ENCODE measurements at places on chromosomes 13 and 19. TPM values are rescaled to one million over a fixed set of nuclear protein-coding genes. Genes with fewer than 3 reads are reported as not detected.
A peak's percentile ranks its signal among the peaks of the same experiment; 100 is the strongest.

DNA sequence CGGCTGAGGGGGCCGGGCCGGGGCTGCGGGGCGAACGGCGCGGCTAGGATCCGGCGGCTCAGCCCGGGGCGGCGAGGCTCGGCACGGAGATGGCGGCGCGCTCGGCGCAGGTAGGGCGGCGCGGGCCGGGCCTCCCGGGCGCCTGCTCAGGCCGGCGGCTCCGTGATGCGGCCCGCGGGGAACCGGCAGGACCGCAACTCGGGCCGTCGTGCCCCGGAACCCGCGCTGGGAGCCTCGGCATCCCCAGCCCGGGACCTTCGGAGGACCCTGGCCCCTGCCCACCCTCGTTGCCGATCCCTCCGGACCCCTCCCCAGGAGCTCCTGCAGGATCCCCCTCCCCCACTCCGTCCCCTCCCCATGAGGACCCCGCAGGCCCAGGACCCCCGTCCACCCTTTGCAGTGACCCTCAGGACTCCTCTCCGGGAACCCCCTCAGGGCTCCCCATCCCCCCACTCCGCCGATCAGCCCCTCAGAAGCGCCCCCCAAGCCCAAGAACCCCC, 304 bp downstream of the EVI5L start:
- H3K27ac ChIP-seq = no peak overlapping the region
- H3K36me3 ChIP-seq = no peaks in the 10 kb centered on the region
- H3K4me1 ChIP-seq = peaks cover 30% of the 10 kb centered on the region
- peak overlapping the region; percentile 74 for H3K4me3 ChIP-seq
- DNase-seq = no peak
- H3K27me3 ChIP-seq = peaks cover 12% of the 10 kb centered on the region

DNA sequence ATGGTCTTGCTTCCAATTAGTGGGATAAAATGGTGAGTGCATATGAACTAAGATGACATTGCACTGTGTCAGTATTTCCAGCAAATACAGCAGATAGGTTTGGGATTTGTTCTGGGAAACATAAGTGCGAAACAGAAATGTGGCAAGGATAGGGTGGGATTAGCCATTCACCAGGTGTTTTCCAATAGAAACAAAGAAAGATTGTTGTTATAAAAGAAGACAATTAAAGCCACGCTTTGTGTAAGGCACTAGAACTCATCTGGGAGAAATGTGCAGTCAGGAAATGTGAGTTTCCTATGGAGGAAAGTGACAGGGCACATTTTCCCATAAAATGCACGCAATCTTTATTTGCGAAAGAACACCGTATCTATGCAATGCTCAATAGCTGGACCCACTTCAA, 1547.8 kb downstream of the EFNB2 start:
- peaks cover 17% of the 10 kb centered on the region for H3K4me1 ChIP-seq
- no peak for DNase-seq
- H3K27ac ChIP-seq = no peak overlapping the region
- H3K27me3 ChIP-seq = no peaks in the 10 kb centered on the region

DNA sequence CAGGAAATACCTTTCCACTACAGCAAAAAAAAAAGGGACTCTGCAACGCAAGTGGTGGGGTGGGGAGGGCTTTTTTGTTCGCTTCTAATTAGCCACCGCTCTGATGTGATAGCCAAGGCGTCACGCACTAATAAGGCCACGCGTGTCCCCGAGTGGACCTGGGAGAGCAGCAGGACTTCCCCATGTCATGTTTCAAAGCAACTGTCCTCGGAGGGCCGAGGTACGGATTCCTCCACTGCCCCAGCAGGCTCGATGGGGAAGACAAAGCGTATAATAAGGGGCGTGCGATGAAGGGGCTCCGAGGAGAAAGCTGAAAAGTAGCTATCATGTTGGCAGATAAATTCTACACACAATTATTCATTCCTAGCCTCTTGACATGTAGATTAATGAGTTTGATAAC, 179.7 kb upstream of the ZNF507 start:
- no peaks in the 10 kb centered on the region for H3K27me3 ChIP-seq
- no peak overlapping the region for H3K27ac ChIP-seq
- no peaks in the 10 kb centered on the region for H3K36me3 ChIP-seq
- peak; percentile 75 for DNase-seq
- no peak overlapping the region for H3K4me3 ChIP-seq

DNA sequence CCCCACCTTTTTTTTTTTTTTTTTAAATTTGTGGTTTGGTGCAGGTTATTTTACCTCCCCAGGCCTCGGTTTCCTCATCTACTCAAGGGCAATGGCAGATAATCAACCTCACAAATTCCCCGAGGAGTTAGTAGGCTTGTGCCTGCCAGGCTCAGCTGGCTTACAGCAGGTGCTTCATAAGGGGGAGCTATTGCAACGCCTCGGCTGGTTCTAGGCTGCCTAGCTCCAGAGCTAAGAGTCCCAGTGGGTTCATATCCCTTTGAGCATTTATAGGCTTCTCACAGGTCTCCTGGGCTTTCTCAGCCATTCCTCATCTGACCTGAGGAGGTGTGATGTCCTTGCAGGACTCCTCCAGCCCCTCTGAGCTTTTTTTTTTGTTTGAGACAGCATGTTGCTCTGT, 10.6 kb downstream of the BCKDHA start:
- H3K4me3 ChIP-seq = no peak overlapping the region
- H3K4me1 ChIP-seq = peaks cover 5% of the 10 kb centered on the region

FAM216B gene
- not detected for total RNA-seq

REXO1 gene
- total RNA-seq = 29.8 TPM

GFY gene
- total RNA-seq = not detected

GRCh38 chr13:97878431-97879375, 74.8 kb upstream of the IPO5 start:
- H3K4me1 ChIP-seq = peaks cover 30% of the 10 kb centered on the region
- no peaks in the 10 kb centered on the region for H3K27me3 ChIP-seq
- H3K36me3 ChIP-seq = no peaks in the 10 kb centered on the region
- peak overlapping the region; percentile 86 for H3K27ac ChIP-seq
- H3K4me3 ChIP-seq = no peak overlapping the region

GRCh38 chr19:38389101-38389925, 816 bp downstream of the SPRED3 start:
- no peak for DNase-seq
- peaks cover 16% of the 10 kb centered on the region for H3K4me1 ChIP-seq
- H3K36me3 ChIP-seq = peaks cover 9% of the 10 kb centered on the region
- peak overlapping the region; percentile 74 for H3K4me3 ChIP-seq
- H3K27me3 ChIP-seq = no peaks in the 10 kb centered on the region

DNA sequence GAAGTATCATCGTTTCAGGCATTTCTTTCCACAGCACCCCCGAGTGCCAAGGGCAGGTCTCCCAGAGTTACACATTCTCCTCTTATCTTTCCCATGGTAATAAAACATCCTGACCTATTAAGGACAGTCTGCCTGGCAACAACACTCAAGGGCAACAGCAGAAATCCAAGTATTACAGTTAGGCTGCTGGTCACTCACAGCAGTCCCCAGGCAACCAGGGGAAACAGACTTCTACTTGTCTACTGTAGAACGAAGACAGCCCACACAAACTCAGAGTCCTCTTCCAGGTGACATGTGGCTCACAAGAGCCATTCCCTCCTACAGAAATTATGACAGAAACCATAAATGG, 24.3 kb downstream of the RCBTB1 start:
- H3K27me3 ChIP-seq = no peaks in the 10 kb centered on the region
- peaks cover 13% of the 10 kb centered on the region for H3K4me1 ChIP-seq
- no peak overlapping the region for H3K4me3 ChIP-seq
- peak overlapping the region; percentile 16 for H3K27ac ChIP-seq
- peaks cover 40% of the 10 kb centered on the region for H3K36me3 ChIP-seq
- DNase-seq = no peak

DNA sequence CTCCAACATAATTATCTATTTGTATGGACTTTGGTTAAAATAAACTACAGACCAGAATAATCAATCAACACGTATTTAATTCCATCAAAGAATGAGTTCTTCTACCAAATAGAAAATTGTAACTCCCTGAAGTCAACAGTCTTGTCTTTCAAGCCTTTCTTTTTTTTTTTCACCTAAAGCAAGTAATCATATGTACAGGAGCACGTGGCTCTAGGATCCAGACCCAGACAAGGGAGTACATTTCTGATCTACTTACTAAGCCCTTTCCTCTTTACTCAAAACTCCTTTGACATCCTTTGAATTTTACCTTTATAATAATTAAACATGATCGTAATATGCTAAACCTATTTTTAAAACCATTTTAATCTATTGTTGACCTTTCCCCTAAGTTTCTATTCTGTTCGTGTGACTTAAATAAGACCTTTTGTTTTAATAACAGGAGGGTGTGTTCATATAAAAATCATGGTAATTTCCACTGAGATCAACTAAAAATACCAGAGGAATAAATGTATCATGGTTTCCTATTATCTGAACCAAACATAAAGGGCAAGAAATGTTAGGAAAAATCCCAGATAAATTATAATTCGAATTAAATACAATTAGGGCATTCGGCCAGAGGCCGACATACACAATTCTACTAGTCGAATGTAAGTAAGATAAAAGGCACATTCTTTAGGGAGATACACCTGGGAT, 1.7 kb downstream of the SLC7A1 start:
- peaks cover 59% of the 10 kb centered on the region for H3K4me1 ChIP-seq
- no peak for DNase-seq
- H3K27me3 ChIP-seq = no peaks in the 10 kb centered on the region
- H3K27ac ChIP-seq = peak overlapping the region; percentile 94
- H3K36me3 ChIP-seq = peaks cover 2% of the 10 kb centered on the region

APC2 gene
- 1.5 TPM for total RNA-seq

DNA sequence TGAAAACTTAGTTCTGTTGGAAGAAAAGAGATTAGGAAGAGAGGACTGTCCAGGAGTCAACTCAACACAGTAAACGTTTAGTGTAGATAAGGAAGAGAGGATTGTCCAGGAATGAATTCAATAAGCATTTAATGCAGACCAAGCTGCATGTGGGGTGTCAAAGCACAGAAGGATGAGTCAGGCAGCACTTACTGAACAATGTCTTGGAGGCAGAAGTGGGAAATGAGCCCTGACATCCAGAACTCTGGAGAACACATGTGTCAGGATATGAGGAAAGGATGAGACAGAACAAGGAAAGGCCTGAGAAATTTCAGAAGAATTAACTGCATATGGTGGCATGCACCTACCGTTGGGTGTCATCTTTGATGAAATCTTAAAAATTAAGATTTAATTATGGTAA, 429.2 kb upstream of the HTR2A start:
- no peaks in the 10 kb centered on the region for H3K4me1 ChIP-seq
- no peak overlapping the region for H3K4me3 ChIP-seq
- H3K27ac ChIP-seq = no peak overlapping the region

SLC25A23 gene
- 51.6 TPM for total RNA-seq

KLK15 gene
- not detected for total RNA-seq

DNA sequence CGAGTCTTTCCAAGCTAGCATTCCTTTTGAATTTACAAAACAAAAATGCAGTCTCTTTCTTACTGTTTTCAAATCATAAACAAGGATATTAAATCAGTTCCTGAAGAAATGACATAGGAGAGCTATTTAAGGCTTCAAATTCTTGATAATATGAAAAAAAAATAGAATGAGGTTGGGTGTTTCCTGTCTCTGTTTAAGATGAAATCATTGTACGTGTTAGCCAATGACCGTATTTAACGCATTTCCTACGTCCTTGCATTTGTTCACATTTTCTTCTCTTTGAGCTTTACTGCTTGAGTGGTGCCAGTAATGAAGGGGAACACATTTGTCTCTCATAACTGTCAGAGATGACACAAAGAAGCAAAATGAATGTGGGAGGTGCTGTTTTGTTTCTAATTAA, 821.3 kb downstream of the DIAPH3 start:
- H3K27me3 ChIP-seq = no peaks in the 10 kb centered on the region
- no peak overlapping the region for H3K4me3 ChIP-seq
- peaks cover 26% of the 10 kb centered on the region for H3K4me1 ChIP-seq
- no peaks in the 10 kb centered on the region for H3K36me3 ChIP-seq

DNA sequence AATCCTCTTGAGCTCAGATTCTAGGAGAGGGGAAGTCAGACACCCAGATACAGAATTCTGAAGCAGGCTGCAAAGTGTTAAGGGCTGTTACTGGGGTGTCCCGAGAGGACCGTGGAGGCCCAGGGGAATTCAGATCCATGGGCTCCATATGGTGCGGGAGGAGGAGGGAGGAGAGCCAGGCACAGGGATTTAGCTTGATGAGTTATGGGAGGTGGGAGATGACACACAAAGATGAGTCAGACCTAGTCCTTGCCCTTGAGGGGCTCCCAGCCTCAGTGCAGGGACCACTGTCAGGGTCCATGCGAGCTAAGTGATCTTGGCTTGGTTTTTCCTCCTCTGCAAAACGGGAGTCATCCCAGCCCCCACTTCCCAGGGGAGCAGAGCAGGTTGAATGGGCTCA, 14.4 kb upstream of the GIPR start:
- no peaks in the 10 kb centered on the region for H3K36me3 ChIP-seq
- peaks cover under 1% of the 10 kb centered on the region for H3K4me1 ChIP-seq
- H3K4me3 ChIP-seq = no peak overlapping the region
- no peak overlapping the region for H3K27ac ChIP-seq
- peaks cover under 1% of the 10 kb centered on the region for H3K27me3 ChIP-seq
- no peak for DNase-seq

DNA sequence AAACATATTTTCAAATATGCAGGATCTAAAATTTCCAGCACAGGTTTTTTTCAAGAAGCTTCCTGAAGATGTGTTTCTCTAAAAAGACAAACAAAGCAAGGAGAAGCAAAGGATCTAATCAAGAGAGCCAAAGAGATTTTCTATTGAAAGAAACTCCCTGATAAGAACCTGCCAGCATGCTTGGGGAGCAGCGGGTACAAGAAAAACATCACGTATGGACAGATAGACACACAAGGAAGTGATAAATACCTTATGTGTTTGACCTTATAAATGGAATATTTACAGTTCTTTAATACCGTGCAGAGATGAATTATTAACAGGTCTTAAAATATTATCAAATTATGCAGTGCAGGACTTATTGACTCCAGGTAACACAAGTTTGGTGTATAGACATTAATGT, 562.1 kb downstream of the DACH1 start:
- DNase-seq = no peak
- H3K4me3 ChIP-seq = no peak overlapping the region
- peaks cover 17% of the 10 kb centered on the region for H3K27me3 ChIP-seq
- no peaks in the 10 kb centered on the region for H3K36me3 ChIP-seq

GPR180 gene
- 6.7 TPM for total RNA-seq

- no peaks in the 10 kb centered on the region for H3K36me3 ChIP-seq
- DNase-seq = no peak
- no peak overlapping the region for H3K27ac ChIP-seq
These were observed 93.8 kb upstream of the CACNA1A start for GRCh38 chr19:13600091-13600490.

DNA sequence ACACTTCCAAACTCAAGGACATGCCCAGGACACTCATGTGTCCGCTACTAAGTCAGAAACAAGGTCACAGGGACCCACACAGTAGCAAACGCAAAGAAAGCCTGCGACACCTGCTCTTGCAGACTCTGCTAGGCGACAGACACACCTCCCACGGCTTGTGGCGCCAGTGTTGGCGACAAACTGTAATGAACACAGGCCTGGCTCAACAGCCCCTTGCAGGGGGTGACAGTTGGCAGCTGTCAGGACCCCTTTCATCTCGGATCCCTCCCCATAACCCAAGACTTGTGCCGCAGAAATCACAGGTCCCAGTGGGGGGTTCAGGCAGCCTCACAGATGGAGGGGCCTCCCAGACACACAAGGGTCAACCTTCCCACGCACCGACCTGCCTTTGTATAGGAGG, 364 bp downstream of the CKM start:
- H3K4me3 ChIP-seq = no peak overlapping the region
- H3K4me1 ChIP-seq = peaks cover 14% of the 10 kb centered on the region
- H3K27me3 ChIP-seq = peaks cover 8% of the 10 kb centered on the region
- H3K27ac ChIP-seq = no peak overlapping the region
- H3K36me3 ChIP-seq = no peaks in the 10 kb centered on the region
- DNase-seq = no peak

All from osteocyte (in vitro differentiated cells).